CD4-positive, alpha-beta T cell treated with Interleukin-4 for 4 hours (primary cell): ENCODE measurements at places on chromosomes 4 and X.

DNA sequence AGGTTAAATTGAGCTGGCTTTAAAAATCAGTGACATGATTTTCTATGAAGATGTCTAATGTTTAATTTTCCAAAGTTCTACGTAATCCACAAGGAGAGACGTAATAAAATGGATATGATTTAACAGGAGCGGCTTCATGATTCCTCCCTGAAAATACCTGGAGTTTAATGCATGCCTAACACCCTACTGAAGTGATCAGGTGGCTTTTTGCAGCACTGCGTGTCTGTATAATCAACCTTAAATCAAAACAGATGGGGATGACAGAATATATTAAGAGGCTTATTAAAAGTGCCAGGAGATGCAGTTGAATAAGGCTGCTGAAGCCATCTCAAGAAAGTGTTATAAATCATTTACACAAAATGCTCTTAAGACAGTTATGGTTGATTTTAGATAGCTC lies 112.4 kb upstream of the TLR3 start:
- no peak for DNase-seq

DNA sequence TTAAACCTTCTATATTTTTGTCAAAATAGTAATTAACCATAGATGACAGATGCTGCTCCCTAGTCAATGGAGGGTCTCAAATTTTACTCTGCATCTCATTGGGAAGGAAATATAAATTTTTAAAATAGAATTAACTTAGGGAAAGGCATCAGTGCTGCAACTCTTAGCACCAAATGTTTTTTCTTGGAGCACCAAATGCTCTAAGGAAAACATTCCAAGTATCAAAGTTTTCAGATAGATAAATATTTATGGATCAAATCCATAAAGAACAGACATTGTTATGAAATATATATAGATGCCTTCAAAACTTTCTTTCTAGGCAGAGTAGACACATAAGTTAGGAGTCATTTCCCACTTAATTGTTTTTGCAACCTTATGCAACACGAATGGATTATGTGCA lies 168.7 kb downstream of the ANTXR2 start:
- no peak for DNase-seq

DNA sequence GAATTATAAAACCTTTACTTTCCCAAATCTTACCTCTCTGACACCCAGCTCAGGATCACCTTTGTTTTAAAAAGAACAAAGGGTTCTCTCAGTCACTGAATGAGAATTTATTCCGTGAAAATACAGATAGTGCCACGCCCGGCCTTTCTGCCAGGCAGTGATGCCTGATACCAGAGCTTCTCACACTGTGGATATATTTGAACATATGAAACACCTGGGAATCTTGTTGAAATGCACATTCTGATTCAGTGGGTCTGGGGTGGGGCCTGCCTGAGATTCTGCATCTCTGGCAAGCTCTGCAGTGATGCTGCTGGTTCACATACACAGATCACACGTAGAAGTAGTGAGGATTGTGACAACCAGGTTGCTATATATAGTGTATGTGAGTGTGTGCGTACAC lies 46.0 kb downstream of the ELOVL6 start:
- no peak for DNase-seq

GRCh38 chrX:2463973-2464676 lies 36.7 kb downstream of the DHRSX start:
- DNase-seq, result no peak

DNA sequence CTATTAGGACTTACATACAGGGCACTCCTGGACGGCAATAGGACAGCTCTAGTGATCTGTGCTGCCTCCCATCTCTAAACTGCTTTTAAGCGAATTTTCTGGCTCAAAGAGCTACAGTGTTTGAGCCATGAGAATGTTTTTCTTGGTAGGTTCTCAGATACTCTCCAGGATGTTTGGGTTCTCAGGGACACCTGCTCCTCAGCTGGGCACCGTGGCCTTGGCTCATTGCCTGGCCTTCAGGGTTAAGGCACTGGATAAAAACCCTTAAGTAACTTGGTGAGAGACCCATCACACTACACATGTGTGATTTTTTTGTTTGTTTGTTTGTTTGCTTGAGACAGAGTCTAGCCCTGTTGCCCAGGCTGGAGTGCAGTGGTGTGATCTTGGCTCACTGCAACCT lies 38.5 kb upstream of the HERC5 start:
- no peak for DNase-seq

- no peak for DNase-seq
These were observed 11.6 kb downstream of the JAKMIP1 start for GRCh38 chr4:6188687-6189305.

DNA sequence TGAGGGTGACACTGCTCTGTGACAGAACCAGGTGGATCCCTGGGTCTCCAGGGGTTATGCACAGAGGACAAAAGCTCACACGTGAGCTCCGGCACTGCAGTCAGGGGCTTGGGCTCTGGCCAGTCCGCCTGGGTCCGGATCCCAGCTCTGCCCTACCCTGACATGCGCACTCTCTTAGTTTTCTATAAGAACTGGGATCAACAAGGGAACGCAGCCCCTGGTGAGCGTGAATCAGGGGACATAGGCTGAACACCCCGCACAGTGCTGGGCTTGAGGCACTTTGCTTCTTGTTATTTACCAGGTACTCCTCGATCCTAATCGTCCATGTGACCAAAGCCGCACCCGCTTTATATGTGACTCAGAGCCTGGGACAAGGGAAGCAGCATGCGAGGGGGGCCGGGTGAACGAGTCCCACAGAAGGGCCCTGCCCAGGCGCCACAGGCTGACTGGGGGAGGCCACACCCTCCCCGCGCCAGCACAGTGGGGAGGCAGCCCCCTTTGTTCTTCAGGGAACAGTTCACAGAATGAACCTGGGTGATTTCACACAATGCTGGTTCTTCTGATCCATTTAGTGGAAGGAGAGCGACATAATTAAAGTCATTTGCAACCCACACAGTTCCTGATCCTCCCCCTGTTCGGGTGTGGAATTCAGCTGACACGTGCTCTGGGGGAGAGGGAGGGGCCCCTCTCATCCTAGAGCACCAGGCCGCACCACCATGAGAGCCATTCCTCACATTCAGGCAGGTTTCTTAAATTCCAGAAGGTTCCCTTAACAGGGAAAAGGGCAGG lies 55.5 kb downstream of the WFS1 start:
- DNase-seq, result no peak

DNA sequence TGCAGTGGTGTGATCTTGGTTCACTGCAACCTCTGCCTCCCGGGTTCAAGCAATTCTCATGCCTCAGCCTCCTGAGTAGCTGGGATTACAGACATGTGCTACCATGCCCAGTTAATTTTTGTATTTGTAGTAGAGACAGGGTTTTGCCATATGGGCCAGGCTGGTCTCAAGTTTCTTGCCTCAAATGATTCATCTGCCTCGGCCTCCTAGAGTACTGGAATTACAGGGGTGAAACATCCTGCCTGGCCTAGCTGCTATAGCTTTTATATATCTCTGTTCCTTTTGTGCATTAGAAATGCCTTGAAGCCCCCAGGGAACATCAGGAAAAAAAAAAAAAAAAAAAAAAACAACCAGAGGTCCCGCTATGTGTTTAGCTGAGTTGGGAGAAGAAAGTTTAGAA lies 34.8 kb downstream of the UBE2K start:
- no peak for DNase-seq

- DNase-seq, result no peak
These were observed 35.1 kb upstream of the PPP2R3B start for GRCh38 chrX:421646-422391.

DNA sequence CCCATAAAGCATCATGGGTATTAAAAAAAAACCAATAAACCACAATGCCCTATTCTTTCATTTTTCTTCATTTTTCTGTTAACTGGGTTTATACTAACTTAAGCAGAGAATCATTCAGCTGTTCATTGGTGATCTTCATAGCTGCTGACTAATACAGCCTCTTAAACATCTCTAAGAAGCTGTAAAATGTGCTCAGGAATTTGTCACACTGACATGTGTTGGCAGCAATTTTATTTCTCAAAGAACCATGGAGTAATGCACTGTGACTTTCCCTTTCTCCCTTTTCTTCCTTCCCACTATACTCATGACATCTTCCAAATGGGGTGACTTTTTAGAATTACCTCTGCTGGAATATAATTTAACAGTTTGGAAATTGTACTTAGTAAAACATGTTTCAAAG lies 315.4 kb downstream of the ANTXR2 start:
- DNase-seq, result no peak

DNA sequence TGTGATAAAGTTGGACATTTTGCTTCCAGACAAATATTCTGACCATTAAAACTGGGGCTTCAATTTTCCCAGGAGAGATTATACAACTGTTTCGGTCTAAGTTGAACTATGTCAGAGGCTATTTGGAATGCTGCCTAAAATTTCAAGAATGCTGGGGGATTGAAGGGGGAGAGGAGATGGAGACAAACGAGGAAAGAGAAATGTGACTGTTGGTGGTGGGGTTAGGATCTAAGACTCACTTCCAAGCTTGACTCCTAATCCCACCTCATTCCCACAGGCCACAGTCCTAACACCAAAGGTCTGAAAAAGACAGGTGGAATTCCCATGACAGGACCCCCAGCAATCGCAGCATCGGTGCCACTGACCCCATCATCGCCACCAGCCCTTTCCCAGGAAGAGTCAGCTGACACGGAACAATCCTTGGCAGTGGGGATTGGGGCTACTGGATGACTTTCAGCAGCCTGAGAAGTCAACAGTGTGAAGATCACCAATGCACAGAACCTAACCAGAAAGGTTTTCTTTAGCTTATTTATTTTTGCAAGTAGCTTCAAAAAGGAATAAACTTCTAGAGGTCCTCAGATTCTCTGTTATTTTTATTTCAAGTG lies 74.0 kb upstream of the PRSS48 start:
- no peak for DNase-seq

DNA sequence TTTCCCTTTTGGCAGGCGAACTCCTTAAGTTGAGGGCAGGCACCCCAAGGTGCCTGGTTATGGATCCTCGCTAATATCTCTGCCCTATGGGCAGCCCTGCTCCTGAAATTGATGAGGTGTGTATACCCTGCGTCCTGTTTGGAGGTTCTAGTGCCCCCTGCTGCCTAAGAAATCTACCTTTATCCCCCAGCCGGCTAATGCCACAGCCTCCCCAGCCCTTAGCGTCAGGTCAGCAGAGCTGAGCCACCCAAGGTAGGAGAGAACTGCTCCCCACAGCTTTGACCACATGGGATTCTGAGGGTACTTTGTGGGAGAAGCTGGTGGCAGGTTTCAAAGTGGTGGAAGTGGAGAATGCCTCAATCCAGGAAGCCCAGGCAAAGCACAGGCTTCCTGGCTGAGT lies 50.8 kb downstream of the ANAPC4 start:
- DNase-seq, result no peak

GRCh38 chrX:32644476-32645245 lies 566.7 kb downstream of the DMD start:
- no peak for DNase-seq

DNA sequence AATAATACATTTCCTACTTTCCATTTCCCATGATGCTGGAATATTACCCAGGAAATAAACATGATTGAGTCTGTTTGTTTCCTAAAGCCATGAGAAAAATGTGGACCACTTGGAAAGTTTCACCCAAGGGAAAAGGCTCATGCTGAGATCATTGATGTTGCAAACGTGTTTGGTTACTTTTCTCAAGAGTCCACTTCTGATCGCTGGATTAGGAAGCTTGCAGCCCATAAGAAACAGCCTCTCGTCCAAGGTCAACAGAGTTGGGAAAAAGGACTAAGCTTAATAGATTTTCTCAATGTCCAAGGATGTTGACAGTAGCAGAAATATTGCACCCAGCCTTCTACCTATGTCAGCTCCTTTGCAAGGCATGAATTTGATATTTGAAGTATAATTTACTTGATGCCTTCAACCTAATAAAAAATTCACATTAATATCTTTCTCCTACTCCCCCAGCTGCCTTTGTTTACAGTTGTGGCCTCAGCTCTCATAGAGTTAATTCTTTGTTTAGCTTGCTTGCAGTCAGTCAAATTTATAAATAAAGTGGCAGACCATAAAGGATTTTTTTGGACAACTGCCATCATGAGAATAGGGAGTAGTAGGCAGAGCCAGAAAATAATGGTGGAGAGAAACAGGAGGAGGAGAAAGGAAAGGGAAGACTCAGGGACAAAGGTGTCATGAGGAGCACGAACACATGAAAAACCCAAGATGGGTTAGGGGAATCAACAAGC lies 65.6 kb upstream of the BLTP1 start:
- no peak for DNase-seq

- DNase-seq, result no peak
These were observed 105.8 kb downstream of the FAM53A start for GRCh38 chr4:1578251-1578773.

- DNase-seq, result no peak
These were observed 50.2 kb upstream of the SHISA3 start for GRCh38 chr4:42347076-42347475.

DNA sequence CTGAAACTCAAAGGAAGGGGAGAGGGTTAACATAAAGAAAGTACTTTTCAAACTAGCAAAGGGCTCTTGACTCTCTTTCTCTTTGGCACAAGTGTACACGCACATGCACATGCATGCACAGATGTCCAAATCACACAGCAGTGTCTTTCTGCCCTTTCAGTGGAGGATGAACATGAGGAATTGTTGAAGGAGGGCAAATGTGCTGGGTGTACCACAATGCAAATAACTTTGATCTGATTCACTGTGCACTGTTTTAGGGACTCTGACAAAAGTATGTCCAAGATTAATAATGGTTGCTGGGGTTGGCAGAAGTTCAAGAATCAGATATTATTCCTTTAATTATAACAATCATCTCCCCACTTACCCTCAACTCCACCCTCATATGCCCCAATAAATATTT lies 93.8 kb downstream of the GPC4 start:
- no peak for DNase-seq

DNA sequence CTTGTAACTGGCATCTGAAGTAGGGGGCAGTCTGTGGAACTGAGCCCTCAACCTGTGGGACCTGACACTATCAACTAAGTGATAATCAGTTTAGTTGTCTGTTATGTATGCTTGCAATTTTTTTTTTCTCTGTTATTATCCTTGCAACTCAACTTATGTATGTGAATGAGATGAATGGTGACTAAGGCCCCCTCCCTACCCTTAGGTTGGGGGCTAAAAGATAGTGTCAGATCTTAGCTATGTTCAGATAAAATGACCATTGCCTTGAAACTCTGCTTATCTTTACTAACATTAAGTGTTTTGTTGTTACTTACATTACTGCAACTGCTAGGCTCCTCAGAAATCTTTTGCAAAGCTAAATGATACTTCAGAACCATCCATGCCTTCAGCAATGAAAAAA lies 31.5 kb downstream of the TMEM184C start:
- no peak for DNase-seq

DNA sequence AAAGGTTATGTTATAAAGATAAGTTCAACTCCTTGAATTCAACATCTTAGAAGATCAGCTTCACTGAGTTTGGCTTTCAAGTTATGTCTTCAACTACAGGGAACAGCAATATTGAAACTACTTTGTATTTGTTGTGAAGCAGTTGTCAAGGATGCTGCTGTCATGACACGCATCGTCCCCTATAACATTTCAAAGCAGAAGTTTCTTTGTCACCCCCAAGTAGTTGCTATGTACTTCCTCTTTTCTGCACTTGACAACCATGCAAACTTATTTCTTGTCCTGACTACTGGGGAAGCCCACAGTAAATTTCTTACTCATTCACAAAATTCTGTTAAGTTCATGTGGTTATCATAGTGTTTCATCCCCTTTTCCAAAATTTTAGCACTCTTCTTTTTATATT lies 14.3 kb downstream of the ANTXR2 start:
- DNase-seq, result peak; percentile 93
